Renal cortex interstitium (tissue), 15 donors: ENCODE measurements at places on chromosomes 11 and 22.

DNA sequence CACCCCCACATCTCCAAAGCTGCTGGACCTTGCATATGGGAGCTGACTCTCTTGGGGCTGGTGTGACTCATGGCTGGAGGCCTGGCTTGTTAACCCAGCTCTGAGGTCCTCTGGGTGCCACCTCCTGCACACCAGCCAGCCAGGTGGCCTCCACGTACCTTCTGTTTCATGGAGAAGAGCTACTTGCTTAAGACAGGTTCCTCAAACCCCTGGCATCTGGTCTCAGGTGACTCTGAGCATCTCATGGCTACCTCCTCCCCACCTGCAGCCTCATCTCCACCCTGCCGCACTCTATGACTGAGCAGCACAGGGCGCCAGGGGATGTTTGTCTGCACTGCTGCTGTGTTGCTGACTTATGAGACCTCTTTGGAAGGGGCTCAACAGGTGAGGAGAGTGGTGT lies 55.7 kb downstream of the BCR start:
- DNase-seq: no peak

DNA sequence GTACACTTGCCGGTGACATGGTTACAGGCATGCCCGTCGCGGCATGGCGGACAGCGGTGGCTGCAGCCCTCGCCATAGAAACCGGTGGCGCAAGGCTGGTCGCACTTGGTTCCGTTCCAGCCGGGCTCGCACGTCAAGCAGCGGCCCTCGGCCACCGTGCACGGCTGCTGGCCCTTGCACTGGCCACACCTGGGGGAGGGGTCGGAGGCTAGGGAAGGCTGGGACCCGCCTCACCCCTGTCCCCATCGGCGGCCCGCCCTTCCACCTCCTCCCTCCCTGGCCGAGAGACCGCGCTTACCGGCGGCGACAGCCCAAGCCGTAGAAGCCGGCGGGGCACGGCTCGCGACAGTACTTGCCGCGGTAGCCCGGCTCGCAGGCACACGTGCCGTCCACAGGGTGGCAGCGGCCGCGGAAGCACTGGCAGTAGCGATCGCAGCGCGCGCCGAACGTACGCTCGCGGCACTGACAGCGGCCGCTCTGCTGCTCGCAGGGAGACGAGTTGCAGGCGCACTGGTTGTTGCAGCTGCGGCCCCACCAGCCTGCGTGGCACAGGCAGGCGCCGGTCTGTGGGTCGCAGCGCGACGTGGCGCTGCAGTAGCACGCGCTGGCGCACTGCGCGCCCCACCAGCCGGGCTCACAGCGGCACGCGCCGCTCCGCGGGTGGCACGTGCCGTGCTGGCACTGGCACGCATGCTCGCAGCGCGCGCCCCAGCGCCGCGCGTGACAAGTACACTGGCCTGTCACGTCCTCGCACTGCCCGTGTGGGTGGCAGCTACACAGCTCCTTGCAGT lies 6.7 kb downstream of the SCARF2 start:
- no peak for DNase-seq

GRCh38 chr11:78838417-78838816 lies 263.8 kb upstream of the NARS2 start:
- DNase-seq: no peak

- DNase-seq: no peak
These were observed 7.6 kb upstream of the MS4A10 start for GRCh38 chr11:60777572-60777971.

DNA sequence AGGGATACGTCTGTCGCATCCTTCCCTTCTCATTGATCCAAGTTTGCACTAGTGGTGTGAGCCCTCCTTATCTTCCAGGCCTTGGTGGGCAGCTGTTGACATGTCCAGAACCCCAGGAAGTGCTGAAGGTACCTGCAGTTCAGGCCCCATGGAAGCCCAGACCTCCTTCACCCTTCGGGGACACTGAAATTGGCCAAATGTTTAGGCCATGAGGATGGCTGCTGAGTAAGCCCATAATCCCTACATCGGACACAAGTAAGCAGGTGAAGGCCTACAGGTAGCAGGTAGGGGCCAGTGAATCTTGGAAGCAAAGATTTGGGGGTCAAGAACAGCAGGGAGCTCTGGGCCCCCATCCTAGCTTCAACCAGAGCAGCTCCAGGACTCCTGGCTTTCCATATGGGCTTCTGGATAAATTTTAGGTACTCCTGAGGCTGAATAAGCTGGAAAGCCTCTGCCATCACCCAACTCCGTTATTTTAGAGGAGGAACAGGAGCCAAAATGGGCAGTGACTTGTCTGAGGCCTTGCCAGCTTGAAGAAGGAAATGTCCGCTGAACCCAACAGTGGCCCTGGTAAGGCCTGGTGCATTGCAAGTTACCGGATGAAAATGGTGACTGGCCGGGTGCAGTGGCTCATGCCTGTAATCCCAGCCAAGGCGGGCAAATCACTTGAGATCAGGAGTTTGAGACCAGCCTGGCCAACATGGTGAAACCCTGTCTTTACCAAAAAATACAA lies 45.2 kb downstream of the MORC2 start:
- no peak for DNase-seq

DNA sequence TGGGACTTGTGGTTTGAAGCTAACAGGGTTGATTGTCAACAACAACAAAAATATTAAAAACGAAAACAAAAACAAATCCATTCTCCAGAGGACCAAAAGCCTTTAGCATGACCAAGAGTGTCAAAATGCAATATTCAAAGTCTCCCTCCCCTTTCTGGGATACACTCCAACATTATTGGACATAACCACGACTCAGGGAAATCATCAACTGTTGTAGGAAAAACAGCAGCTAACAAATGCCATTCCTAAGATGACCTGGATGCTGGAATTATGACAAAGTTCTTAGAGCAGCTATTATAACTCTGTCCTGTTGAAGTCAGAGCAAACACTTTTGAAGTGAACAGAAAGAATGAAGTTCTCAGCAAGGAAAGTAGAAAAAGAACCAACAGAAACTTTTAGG lies 143.0 kb downstream of the TMEM135 start:
- no peak for DNase-seq

GRCh38 chr11:122165607-122166371 lies 49.8 kb upstream of the BLID start:
- DNase-seq: no peak

DNA sequence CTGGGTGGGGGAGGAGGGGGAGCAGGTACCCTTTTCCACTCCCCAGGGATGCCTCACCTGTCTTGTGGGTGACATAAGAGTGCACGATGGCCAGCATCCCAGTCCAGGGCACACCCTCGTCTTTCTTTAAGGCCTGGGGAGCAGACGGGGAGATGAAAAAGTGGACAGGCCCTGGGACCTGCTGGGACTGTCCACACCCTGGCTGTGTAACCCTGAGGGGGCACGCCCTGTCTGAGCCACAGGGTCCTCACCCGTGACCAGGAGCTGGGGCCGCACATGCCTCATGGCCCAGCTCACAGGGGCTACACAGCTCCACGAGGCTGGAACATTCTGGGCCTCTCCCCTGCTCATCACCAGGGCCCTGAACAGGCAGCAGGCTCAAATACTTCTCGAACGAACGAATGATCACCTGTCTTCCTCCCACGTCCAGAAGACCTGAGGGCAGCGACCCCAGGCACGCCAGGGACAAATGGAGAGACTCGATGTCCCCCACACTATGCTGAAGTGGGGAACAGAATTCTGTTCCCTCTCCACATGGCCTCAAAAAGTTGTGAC lies 123.9 kb downstream of the PHF21B start:
- DNase-seq: no peak

DNA sequence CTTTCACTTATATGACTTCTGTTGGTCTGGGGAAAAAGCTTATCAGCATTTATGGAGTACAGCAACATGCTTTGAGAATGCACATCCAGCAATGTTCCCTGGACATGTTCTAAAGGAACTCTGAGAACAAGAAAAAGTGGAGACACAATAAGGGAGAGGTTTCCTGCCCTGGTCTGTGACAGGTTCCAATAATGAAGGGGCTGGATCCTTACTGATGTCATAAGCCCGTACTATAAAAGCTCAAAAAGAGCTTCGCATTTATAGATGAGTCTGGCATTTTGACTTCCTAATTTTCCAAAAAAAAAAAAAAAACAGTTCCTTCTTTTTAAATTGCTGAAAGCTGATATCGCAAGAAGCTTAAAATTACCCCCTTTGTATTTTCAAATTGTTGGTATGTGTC lies 129.1 kb downstream of the MPPED2 start:
- DNase-seq: no peak

DNA sequence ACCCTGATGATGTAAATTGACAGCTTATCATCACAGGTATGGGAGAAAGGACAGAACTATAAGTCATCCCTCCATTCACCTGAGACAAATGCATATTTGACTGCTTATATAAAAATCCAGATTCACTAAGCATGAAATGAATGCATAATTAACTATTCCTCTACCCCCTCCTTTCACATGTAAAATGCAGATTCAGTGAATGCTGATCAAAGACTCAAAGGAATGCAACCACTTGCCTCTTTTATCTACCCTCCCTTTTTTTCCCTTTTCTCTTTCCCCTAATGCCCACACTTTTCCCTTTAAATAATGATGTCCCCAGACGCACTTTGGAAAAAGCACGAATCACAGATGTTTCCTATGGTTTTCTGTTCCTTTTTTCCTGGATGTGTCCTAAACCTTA lies 4.5 kb upstream of the PLAAT4 start:
- no peak for DNase-seq

- no peak for DNase-seq
These were observed 52.6 kb downstream of the SWAP70 start for GRCh38 chr11:9716275-9717039.

GRCh38 chr11:35761899-35762298 lies 99.3 kb downstream of the TRIM44 start:
- no peak for DNase-seq

- DNase-seq: no peak
These were observed 564.2 kb upstream of the KIRREL3 start for GRCh38 chr11:127564810-127565209.

DNA sequence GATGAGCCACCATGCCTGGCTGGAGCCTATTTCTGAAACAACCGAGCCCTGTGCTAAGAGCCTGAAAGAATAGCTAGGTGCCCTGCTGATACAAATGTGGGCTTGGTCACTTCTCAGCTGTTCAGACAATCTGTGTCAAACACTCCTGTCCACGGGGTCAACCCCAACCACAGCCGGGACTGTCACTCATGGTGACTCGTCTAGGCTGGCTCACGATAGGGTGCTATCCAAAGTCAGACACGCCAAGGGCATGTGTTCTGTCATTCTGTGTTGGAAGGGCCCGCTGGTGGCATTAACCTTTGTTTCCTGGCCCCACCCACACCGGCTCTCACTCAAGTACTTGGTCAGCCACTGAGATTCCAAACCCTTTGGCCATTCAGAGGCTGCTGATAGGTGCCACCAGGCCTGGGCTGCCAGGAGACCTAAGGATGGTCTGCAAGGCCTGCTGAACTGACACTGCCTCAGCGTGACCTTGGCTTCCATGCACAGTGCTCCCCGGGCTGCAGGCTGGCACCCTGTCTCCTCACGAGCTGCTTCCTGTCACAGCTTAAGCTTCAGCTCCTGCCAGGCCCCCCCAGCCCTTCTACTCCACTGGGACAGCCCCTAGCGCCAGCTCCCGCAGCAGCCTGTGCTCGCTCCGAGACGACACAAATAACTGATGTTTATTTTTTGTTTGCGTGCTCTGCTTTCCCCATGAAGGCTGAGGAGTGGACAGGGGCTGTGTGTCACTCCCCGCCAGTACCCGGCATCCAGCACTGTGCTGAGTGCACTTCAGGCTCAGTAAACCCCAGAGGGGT lies 14.2 kb upstream of the CDC42BPG start:
- DNase-seq: no peak

- no peak for DNase-seq
These were observed 84.4 kb upstream of the MYOD1 start for GRCh38 chr11:17634776-17635550.

GRCh38 chr11:93585758-93586157 lies 42.6 kb upstream of the SMCO4 start:
- no peak for DNase-seq

- peak; percentile 47 for DNase-seq
These were observed 737 bp downstream of the BCL2L13 start for GRCh38 chr22:17639247-17639741.

DNA sequence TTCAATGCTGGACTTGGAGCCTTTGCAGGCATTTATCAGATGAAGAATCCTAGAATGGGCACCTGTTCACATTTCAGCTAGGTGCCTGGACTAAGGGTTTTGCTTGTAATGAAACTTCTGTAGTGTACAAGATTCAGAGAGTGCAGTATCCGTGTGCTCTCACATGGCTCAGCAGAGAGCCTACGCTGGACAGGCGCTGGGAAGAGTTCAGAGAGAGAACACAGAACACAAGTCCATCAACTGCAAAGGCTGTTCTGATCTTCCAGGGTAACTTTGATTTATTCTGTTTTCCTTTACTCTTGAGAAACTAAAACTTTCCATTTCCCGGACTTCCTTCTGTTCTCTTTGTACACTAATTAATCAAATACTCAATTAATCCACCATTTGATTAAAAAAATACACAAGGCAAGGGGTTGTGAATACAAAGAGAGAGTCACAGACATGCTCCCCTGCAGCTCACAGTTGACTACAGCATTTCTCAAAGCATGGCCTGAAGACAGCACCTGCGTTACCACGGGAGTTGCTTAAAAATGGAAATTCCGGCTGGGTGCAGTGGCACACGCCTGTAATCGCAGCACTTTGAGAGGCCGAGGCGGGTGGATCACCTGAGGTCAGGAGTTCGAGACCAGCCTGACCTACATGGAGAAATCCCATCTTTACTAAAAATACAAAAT lies 393.7 kb downstream of the LARGE1 start:
- no peak for DNase-seq

- no peak for DNase-seq
These were observed 47.0 kb downstream of the RTL6 start for GRCh38 chr22:44451016-44451415.

DNA sequence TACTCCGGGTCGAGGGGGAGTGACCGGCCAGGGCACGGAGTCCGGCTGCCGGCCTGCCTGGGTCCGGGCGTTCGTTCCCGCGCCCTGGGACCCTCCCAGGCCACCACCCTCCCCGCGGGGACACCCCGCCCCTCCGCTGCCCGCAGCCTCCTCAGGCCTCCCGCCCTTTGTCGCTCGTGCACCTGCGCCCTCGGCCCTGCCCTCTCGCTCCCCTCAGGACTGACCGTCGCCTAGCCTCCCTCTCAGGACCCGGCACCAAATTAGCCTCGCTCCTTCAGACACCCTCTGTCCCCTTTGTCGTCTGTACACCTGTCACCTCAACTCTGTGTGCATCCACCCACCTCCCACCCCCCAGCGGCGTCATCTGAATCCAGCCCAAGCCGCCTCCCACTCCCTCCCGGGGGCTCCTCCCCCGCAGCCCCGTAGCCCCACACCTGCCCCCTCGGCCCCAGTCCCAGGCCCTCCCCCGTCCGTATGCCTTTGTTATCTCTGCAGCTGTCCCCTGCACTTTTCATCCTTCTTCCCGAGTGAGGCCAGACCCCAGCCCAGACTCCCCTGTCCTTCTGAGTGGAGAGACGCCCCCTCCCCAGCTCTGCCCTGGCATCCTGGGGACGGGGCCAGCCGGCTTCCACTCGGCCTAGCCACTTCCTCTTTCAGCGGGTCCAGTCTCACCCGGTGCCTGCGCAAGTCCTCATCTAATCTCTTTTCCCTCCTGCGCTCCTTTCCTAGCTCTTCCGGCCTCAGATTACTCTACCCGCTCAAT lies 643 bp downstream of the TIGD3 start:
- DNase-seq: no peak
